Stimulated activated CD4-positive, alpha-beta T cell treated with anti-CD3 and anti-CD28 coated beads, Interleukin-15, amount 100 ng/mL, for 1 hour (primary cell): ENCODE measurements at places on chromosomes 1 and 21.

GRCh38 chr1:201903135-201903534 is 14.4 kb downstream of the SHISA4 start:
- no peak for DNase-seq

- DNase-seq, result no peak
These were observed 88.0 kb upstream of the ZNF648 start for GRCh38 chr1:182149411-182149965.

- DNase-seq, result no peak
These were observed 53.9 kb downstream of the COQ8A start for GRCh38 chr1:226993814-226994585.

DNA sequence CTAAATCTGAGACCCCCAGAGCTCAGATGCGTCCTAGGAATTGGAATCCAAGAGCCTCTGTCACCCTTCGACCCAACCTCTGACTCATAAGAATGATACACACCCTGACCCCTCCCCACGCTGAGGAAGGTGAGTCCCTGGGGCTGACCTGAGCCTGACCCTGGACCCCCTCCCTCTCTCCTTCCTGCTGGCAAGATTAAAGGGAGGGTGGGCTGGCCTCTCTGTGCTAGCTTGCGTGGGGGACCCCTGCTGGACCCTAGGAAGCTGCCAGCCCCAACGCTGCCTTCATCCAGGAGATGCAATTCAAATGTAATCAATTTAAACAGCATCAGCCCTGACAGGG is 627 bp downstream of the PLEKHA6 start:
- DNase-seq, result no peak

DNA sequence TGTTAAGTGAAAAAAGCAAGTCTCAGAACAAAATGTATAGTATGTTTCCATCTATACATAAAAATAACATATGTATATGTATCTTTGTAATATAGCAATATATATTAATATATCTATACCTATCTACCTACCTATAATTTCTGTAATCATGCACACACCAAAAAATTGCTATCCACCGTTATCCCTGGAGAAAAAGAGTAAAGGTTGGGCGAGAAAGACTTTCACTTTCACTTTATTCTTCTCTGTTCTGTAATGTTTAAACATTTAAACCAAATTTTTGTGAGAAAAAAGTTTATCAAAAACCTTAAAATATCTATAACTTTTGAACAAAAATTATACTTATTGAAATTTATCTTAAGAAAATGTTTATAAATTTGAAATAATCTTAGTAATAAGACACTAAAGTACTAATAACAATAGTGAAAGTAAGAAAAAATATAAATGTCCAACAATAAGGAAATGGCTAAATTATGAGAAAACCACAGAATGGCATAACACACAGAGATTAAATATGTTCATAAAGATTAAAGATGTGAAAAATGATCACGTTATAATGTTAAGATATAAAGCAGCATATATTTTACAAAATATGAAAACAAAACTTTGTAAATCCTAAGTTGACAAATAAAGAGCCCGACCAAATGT is 74.0 kb upstream of the LRRC53 start:
- DNase-seq, result no peak

DNA sequence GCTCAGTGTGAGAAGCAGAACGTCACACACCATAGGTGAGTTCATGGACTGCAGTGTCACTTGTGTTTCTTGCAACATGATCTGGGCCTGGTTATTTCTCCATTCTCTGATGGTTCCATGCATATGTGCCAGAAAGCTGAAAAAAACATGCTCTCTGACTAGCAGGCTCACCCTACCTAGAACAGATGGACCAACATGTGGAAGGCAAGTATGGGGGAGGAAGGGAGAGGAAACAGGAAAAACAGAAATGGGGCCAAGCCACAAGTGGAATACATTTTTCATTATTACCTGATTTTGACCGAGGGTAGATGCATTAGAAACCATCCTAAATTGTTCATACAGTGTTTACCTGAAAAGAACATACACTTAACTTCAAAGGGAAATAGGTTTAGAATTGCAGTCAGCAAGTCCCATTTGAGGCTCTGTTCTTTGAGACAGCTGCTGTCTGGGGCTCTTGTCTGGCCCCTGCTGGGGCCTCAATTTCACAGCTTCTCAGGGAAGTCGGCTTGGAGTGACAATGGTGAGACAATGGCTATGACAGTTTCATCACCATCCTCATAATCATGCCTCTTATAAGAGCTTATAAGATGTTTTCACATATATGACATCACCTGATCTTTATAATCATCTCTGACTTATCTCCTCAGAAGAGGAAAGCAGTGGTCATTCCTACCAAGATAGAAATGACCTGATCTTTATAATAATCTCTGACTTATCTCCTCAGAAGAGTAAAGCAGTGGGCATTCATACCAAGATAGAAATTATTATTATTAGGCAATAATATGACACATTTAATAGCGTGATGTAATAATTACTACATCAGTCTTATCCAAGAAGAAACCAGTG is 327.3 kb downstream of the SIPA1L2 start:
- DNase-seq, result no peak

GRCh38 chr1:81800695-81801650 is at the start of gene ADGRL2:
Gene ADGRL2, plus strand, starts transcription at chr1:81800934. Its CDS starts 36,051 bp downstream, at chr1:81836985.
- DNase-seq, result no peak

GRCh38 chr1:4595341-4596225 is 58.8 kb upstream of the AJAP1 start:
- no peak for DNase-seq

DNA sequence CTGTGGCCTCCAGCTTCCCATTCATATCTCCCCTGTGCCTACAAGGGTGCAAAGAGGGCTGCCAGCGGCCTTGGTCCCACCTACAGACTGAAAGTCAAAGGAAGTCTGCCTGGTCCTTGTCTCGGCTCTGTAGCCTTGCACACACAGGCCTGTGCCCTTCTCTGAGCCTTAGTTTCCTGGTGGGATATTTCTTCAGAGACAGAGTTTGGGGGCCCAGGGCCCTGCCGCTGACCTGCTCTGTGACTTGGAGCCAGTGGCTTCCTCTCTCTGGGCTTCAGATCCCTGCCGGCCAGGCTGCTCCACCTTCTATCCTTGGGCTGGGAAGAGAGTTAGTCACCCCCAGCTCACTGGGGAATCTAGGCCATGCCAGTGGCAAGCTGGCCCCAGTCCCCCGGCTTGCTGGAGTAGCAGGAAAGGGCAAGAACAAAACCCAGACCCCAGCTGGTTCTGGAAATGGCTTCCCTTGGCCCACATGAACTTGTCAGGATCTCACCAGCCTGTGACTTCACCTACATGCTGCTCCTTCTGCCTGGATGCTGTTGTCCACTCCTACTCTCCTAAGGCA is 1.0 kb upstream of the TMEM61 start:
- DNase-seq, result no peak

- no peak for DNase-seq
These were observed at the start of gene CLDN19 for GRCh38 chr1:42739753-42740700. Gene CLDN19, minus strand, starts transcription at chr1:42740236. Its CDS starts 173 bp downstream, at chr1:42740063.

DNA sequence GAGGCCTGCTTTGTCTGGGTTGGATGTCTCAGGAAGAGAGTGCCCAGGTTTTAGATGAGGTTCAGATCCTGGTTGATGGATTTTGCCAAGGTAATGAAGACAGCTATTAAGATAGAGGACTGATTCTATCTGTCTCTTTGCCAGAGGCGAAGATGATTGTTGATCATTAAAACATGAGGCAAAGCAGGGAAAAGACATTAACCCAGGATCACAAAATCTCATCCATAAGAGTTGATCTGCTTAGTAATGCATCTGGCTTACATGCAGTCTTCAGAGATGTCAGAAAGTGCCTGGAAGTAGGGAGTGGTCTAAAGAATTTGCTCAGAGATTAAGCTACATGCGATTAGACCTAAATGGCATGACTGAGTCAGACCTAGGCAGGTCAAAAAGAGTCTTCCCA is 229.6 kb upstream of the PLD5 start:
- no peak for DNase-seq
